NCI-H187 (cell line): ENCODE measurements at places on chromosomes 6 and 20.

DNA sequence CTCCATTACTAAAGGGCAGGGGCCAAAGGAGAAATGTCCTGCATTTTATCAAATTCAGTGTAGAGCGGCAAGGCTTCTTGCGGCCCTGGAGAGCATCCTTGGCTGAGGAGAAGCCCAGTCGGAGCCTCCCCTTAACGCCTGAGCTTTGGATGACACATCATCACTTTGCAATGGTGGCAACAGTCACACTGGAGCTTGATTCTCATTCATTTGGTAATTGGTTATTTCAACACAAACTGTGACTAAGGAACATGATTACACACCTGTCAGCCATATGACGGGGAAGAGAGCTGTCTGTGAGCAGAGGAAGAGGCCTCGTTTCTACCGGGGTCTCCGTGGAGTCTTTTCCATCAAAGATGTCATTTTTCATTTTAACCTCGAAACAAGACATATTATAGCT is 81.4 kb downstream of the SOBP start:
- DNase-seq = no peak

- no peak for DNase-seq
Measured at GRCh38 chr6:97322811-97323210, 39.8 kb upstream of the MMS22L start.

GRCh38 chr6:43678341-43678740 is 9.2 kb downstream of the MRPS18A start:
- DNase-seq = no peak

- DNase-seq = no peak
Measured at GRCh38 chr6:81997090-81997926, 244.8 kb upstream of the TENT5A start.

DNA sequence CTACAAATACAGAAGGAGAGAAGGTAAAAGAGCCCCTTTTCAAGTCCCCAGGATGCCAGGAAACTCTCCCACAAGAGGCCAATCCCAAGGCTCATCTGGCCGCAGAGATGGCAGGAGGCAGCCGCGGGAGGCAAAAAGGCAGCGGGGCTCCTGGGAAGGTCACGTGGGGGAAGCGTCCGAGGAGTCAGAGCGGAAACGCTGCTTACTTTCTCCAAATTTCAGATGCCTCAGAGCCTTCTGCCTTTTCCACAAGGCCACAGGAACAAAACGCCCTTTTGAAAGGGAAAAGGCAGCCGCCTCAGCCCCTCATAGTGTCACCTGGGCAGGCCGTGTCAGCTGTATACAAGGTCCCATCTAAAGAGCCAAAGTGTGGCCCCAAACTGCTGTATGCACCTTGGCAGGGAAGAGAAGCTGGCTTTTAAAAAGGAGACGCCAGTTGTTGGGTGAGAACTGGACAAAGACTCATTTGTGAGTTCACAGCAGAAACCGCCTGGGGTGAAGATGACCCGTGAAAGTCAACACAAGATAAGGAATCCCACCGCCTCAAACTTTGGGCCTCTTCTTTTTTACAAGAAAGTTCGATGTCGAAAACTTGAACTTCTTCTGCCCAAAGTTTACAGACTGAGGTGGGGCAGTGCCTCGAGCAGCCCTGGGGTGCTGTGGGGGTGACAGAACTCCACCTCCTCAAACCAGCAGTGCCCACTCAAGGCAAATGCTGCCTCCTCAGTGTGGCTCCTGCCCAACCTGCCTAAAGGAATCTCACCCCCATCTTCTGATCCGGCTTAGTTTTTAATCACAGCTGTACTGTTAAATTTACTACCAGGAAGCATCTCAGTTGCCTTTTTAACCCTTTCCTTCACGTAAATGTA is 45.4 kb downstream of the EZR start:
- no peak for DNase-seq

DNA sequence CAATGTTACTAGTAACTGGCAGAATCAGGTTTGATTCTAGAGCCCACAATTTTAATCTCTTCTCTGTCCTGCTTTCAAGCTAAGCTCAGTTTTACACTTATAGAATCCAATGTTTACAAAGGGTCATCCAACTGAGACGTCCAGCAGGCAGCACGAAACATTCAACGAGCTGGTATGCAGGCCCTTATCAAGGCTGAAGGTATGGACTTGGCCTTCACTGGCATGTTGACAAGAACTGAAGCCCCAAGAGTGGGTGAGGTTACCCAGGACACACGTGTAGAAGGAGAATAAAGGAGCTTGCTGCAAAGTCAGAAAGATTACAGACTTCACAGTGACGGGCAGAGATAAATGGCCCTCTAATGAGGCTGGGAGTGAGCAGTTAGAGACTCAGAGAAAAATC is 187.4 kb downstream of the KIF16B start:
- DNase-seq = no peak

GRCh38 chr6:6843057-6843627 is 254.6 kb downstream of the LY86 start:
- DNase-seq = no peak

DNA sequence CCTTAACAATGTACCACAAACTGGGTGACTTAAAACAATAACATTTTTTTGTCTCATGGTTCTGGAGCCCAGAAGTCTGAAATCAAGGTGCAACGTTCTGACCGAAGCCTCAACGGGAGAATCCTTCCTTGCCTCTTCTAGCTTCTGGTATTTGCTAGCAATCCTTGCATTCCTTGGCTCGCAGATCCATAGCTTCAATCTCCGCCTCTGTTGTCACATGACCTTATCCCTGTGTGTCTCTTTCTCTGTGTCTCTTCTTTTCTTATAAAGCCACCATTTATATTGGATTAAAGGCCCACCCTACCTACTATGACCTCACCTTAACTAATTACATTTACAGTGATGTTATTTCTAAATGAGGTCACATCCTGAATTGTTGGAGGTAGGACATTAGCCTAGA is 37.2 kb upstream of the DOK5 start:
- DNase-seq = no peak

GRCh38 chr6:167796192-167796981 is 30.3 kb upstream of the AFDN start:
- no peak for DNase-seq

GRCh38 chr20:10637563-10637962 is 36.2 kb downstream of the JAG1 start:
- DNase-seq = no peak

DNA sequence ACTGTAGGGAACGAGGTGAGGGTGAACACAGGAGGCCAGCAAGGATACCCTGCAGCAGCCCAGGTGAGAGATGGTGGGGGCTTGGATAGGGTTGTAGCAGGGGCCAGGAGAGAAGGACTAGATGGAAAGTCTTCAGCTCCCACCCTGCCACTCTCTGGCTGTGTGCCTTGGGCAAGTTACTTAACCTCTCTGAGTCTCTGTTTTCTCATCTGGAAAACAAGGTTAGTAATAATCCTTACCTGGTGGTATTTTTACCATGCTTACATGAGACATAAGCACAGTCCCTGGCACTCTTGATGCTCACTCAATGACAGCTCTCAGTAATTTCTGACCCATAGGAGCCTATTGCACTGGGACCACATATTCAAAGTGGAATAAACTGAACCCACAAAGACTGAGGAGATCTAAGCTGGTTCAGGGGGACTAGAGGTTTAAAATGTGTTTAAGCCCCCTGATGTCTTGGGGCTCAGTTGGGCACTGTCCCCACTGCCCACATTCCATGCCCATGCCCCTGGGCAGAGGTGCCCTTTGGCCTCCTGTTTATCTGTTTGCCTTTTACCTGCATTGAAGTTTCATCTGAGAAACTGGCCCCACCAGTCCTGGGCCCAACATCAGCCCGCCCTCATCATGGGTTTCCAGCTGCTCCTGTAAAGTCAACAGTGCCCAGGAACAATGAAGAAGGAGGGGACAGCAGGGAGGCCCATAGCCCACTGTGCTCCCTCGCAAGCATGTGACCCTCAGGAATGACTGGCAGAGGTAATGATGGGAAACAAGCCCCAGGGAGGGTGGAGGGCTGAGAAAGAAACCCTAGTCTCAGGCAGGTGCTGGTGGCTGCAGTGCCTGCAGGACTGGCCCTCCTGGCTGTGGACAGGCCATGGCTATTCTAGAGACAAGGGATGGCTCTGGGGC is 104.0 kb downstream of the VEGFA start:
- no peak for DNase-seq
